ENCODE measurements at places on chromosomes 5 and 9.
A peak's percentile ranks its signal among the peaks of the same experiment; 100 is the strongest.

- DNase-seq, result no peak
Measured at GRCh38 chr5:171369056-171369455, 18.6 kb upstream of the NPM1 start.

DNA sequence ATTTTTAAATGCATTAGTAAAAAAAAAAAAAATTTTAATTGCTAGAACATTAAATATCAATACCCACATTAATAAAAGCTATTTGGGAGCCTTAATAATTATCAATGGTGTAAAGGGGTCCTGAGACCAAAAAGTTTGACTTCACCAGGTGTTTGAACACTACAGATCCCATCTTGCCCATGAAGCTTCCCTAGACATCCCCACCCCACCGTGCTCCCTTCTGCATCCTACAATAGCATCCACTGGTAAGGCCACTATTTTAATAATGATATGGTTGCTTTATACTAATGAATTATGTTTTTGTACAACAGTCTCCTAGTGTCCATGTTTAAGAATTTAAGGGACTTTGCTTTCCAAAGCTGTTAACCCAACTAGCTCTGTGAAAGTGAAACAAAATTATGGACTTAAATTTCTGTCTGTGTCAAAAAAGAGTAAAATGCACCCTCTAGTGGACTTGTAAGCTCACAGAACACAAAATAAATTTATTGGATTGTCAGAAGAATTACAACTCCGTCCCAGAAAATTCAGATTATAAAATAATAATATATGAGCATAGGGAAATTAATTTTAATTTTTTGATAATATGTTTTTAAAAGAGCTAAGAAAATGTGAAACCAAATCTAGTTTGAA lies 76.0 kb downstream of the ARL15 start:
- DNase-seq, result peak; percentile 44

GRCh38 chr5:30781643-30782042 lies 411.8 kb upstream of the CDH6 start:
- DNase-seq, result no peak

- no peak for DNase-seq
Measured at GRCh38 chr5:76273206-76273885, 129.7 kb upstream of the IQGAP2 start.
